Activated T-cell treated with anti-CD3 and anti-CD28 coated beads, Interleukin-2, amount 50 U/mL, for 72 hours (primary cell): ENCODE measurements at places on chromosomes 13 and 19.
A peak's percentile ranks its signal among the peaks of the same experiment; 100 is the strongest.

- H3K36me3 ChIP-seq: no peaks in the 10 kb centered on the region
- peaks cover 18% of the 10 kb centered on the region for H3K27me3 ChIP-seq
- peaks cover 5% of the 10 kb centered on the region for H3K4me1 ChIP-seq
- H3K4me3 ChIP-seq: no peak overlapping the region
These were observed 3.8 kb downstream of the LILRA4 start for GRCh38 chr19:54335164-54335563.

DNA sequence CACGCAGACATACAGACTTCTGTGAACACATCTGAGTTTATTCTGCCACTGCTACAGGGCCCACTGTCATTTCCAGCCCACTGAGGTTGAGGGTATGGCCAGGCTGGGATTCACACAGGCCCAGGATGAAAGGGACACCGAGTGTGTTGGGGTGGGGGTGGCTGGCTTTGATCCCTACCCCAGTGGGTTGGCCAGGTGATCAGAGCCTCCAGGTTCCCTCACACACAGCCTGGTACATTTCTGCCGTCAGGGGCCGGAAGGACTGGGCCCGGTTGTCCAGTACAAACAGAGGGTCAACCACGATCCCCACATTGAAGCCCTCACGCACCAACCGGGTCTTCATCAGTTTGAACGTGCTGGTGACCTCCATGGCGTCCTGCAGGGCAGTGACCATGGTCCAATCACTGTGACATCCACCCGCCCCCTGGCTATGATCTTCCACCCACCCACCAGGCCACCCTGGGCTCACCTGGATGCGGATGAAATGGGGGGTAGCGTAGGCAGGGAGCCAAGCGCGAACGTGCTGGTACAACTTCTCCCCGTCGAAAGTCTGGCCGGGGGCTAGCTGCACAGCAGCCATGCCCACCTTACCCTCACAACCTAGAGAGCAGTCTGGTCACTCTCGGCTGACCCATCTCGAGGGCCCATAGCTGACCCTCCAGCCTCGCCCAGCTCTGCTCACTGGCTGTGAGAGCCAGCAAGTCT lies 13.3 kb downstream of the SLC27A5 start:
- no peaks in the 10 kb centered on the region for H3K27me3 ChIP-seq
- DNase-seq: no peak
- H3K4me1 ChIP-seq: peaks cover 27% of the 10 kb centered on the region
- peak overlapping the region; percentile 100 for H3K4me3 ChIP-seq

DNA sequence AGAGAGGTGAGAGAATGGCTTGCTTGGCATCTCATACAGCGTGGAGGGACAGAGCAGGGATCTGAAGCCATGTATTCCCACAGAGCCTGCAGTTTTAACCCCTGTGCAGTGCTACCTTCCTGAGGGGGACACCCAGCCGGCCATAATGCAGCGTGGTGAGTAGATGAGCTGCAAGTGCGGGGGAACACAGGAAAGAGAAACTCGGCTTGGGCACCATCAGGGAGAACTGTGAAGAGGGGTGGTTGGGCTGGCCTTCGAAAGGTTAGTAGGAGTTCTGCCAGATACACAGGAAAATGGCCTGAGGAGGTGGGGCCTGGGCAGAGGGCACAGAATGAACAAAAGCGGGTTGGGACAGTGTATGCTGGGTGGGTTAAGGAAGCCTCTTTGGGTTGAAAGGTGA lies 88.3 kb downstream of the SIPA1L3 start:
- no peaks in the 10 kb centered on the region for H3K27me3 ChIP-seq
- DNase-seq: no peak
- no peak overlapping the region for H3K4me3 ChIP-seq
- H3K4me1 ChIP-seq: peaks cover 3% of the 10 kb centered on the region
- no peak overlapping the region for H3K27ac ChIP-seq

GRCh38 chr13:28540612-28541011 lies 45.7 kb upstream of the FLT1 start:
- peaks cover 12% of the 10 kb centered on the region for H3K36me3 ChIP-seq
- H3K4me1 ChIP-seq: peaks cover 52% of the 10 kb centered on the region
- peaks cover 35% of the 10 kb centered on the region for H3K27me3 ChIP-seq

DNA sequence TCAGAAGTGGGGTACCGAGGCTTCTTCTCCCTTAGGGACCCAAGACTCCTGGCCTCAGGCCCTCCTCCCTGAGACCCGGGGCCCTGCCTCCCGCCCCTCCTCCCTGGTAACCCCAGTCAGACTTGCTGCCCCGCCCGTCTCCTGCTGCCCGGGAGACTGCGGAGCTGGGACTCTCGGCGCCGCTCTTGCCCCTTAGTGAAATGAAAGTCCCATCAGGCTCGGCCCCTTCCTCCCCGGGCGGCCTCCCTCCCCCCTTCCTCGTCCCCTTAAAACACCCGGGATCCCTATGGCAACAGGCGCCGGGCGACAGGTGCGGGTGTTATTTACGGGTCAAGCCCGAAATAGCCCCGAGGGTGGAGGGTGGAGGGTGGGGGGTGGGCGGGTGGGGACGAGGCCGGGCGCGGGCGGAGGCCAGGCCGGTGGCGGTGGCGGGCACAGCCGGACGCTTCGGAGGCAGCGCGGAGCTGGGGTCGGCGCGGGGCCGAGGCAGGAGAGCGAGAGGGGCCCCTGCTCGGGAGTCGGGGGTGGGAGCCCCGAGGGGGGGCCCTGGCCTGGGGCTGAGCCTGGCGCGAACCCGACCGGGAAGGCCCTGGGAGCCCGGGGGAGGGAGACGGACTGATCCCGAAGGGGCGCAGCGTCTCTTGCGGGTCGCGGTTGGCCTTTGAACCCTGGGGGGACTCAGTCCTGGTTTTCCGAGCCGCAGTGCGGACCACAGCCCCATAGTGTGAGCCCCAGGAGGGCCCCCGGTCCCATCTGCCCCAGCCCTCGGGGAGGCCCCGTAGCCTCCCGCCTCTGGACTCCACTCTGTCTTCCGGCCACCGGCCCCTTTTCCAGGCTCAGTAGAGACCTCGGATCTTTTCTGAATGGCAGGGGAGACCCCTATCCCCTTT lies at the start of gene CACNG6:
CACNG6 (plus strand) TSS at position 414 of the 890 bp plus-strand sequence. CDS start 1,241 bp downstream, outside the sequence.
- H3K27me3 ChIP-seq: peaks cover 40% of the 10 kb centered on the region
- DNase-seq: no peak
- peaks cover 13% of the 10 kb centered on the region for H3K4me1 ChIP-seq
- peak within 1 kb of the TSS; percentile 28 for H3K4me3 ChIP-seq
